ENCODE measurements at places on chromosomes 3 and 15.

DNA sequence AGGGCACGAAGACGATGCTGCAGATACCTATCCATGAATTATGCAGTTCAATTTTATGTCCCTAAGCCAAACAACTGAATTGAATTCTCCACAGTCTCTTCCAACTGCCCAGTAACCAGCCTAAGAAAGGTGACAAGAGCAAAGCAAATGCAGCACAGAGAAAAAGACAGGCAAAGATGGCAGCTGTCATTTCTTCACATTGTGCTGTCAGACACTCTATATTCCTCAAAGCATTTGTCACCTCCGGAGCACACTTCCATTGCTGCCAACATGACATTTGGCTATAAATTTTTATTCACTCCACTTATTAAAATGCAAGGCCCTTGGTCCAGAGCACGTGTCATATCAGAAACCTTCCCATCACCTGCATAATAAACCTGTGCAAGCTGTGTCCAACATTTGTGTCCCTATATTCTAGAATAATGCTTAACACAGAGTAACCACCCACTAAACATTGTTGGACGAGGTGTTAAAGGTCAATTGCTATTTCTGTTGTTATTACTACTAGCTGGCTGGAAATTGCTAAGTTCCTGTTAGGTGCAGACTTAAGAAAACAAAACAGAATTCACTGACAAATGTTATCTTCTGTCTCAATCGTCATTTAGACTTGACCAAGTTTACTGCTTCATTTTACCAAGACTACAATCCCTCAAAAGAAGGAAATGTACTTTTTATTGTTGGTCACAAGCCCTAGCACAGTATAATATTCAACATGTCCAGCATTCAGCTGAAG is 89.7 kb downstream of the MAGI1 start:
- DNase-seq: no peak

- DNase-seq: no peak
Measured at GRCh38 chr15:78365917-78366316, 25.8 kb downstream of the CRABP1 start.

GRCh38 chr15:42849836-42850235 is 70.7 kb downstream of the TTBK2 start:
- no peak for DNase-seq

- DNase-seq: no peak
Measured at GRCh38 chr3:197880491-197881269, 69.3 kb upstream of the RPL35A start.

GRCh38 chr3:39211332-39212130 is 19.1 kb upstream of the XIRP1 start:
- no peak for DNase-seq

Measured in trophoblast cell (in vitro differentiated cells and primary cell).